ENCODE measurements at places on chromosomes 11 and 22. TPM values are rescaled to one million over a fixed set of nuclear protein-coding genes. Genes with fewer than 3 reads are reported as not detected.
A peak's percentile ranks its signal among the peaks of the same experiment; 100 is the strongest.

DNA sequence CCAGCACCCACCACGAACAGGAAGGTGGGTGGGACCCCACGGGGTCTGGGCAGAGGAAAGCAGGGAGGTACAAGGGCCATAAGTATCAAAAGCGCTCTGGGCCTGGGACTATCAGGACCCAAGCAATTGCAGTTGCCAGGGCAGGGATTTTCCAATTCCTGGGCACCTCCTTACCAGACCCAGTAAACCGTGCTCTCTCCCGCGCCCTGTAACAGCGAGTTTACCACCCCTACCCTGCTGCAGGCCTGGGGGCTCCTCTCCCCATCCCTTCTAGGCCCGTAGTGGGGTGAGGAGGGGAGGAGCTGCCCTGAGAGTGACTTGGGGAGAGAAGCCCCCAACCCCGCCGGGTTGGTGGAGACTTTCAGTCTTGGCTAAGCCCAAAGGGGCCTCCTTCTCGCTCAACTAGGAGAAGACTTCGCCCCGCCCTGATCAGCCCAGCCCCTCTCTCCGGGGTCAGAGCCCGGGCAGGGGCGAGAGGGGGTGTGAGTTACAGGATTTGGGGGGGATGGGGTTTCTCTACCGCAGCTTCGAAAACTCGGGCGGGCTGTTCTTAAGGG is 5.4 kb downstream of the PAX6 start:
- H3K27me3 ChIP-seq: peaks cover 83% of the 10 kb centered on the region
- no peak overlapping the region for H3K27ac ChIP-seq
- no peak overlapping the region for H3K4me3 ChIP-seq
- peaks cover 20% of the 10 kb centered on the region for H3K36me3 ChIP-seq
- H3K4me1 ChIP-seq: peaks cover 27% of the 10 kb centered on the region
- no peak for DNase-seq

GRCh38 chr11:64865286-64866172 is 12.9 kb downstream of the EHD1 start:
- peaks cover 92% of the 10 kb centered on the region for H3K4me1 ChIP-seq
- peak overlapping the region; percentile 98 for H3K27ac ChIP-seq
- DNase-seq: no peak
- H3K4me3 ChIP-seq: peak overlapping the region; percentile 68
- H3K27me3 ChIP-seq: no peaks in the 10 kb centered on the region
- peaks cover 58% of the 10 kb centered on the region for H3K36me3 ChIP-seq

- no peaks in the 10 kb centered on the region for H3K4me1 ChIP-seq
- H3K4me3 ChIP-seq: no peak overlapping the region
- DNase-seq: no peak
- H3K27me3 ChIP-seq: no peaks in the 10 kb centered on the region
- no peak overlapping the region for H3K27ac ChIP-seq
Measured at GRCh38 chr11:122430490-122430889, 225.0 kb upstream of the UBASH3B start.

DNA sequence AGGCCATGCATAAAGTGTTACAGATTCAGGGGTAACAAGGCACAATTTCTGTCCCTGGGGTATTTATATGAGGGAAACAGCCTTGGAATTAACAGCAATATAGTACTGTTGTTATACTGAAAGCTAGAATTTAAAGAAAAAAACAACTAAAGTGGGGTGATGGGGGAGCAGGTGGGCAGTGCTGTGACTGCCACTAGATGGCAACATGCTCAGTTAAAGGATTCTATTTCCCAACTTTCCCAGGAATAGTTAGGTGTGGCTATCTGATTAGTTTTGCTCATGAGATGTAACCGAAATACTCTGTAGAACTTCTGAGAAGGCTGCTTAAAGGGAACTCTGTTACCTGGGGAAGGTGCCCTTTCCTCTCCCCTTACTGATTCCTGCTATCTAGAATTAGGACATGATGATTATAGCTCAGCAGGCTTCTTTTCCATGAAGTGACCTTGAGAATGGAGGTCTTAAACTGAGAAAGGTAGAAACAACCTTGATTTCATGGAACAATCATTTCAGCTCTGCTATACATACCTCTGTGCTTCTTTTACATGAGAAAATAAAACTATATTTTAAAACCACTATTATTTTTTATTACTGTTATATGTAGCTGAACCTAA is 102.6 kb downstream of the RELT start:
- no peak overlapping the region for H3K27ac ChIP-seq
- no peak overlapping the region for H3K4me3 ChIP-seq
- DNase-seq: no peak

Gene NCAM1
- 0.78 TPM for total RNA-seq

DNA sequence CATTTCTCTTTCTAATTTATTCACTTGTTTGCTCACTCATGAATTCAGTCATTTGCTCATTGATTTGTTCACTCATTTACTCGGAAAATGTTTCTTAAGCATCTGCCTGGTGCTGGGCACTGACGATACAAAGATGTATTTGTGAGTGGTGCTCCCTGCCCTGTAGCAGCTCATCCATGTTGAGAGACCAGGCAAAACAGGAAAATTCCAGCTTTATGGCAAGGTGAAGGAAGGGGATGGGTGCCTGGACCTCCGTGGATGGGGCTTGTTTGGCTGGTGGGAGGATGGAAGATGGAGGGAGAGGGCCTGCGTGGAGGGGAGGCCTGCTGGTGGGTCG is 53.1 kb downstream of the TBC1D22A start:
- H3K36me3 ChIP-seq: peaks cover 40% of the 10 kb centered on the region
- peaks cover 16% of the 10 kb centered on the region for H3K4me1 ChIP-seq
- no peak overlapping the region for H3K4me3 ChIP-seq
- no peak overlapping the region for H3K27ac ChIP-seq
- DNase-seq: no peak
- H3K27me3 ChIP-seq: no peaks in the 10 kb centered on the region

DNA sequence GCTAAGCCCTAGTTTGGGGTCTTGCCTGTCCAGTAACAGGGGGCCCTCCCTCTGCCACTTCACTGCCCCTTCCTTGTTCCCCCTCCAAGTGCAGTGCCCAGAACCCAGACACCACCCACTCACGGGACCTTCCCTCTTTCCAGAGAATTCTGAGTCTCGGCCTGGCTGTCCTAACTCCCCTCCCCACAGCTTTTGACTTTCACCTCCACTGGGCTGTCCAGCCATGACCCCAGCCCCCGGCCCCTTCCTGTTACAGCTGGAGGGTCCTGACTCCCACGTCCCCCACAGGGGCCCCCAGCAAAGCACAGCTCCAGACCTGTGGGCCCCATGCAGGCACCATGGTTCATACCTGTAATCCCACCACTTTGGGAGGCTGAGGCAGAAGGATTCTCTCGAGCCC is 71.5 kb downstream of the BRD1 start:
- H3K27me3 ChIP-seq: peaks cover 5% of the 10 kb centered on the region
- DNase-seq: no peak
- H3K36me3 ChIP-seq: no peaks in the 10 kb centered on the region

DNA sequence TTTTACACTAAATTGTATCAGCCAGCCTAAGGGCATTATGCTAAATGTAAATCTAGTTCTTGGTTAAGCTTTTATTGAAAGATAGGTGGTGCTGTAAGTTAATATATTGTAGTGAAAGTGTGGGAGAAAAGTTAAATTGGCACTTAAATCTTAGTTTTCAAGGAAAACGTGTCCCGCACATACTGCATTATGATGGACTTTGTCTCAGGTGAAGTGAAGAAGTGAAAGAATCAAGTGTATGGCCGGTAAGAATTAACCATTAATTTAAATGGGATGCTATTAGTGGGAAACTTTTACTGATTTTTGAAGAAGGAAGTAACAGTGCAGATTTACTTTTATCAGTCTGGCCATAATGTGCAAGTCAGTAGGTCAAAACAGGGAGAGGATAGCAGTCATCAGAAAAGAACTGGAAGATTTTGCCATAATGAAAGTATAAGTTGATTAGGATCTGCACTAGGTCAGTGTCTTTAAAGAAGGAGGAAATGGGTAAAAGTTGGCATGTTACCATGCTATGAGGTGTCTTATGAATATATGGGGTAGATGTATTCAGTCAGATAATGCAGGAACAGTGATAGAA is 81.6 kb downstream of the PDHX start:
- H3K27ac ChIP-seq: peak overlapping the region; percentile 37
- DNase-seq: no peak
- no peaks in the 10 kb centered on the region for H3K27me3 ChIP-seq
- H3K36me3 ChIP-seq: peaks cover 2% of the 10 kb centered on the region
- H3K4me3 ChIP-seq: no peak overlapping the region

Gene CBLIF
- not detected for total RNA-seq

DNA sequence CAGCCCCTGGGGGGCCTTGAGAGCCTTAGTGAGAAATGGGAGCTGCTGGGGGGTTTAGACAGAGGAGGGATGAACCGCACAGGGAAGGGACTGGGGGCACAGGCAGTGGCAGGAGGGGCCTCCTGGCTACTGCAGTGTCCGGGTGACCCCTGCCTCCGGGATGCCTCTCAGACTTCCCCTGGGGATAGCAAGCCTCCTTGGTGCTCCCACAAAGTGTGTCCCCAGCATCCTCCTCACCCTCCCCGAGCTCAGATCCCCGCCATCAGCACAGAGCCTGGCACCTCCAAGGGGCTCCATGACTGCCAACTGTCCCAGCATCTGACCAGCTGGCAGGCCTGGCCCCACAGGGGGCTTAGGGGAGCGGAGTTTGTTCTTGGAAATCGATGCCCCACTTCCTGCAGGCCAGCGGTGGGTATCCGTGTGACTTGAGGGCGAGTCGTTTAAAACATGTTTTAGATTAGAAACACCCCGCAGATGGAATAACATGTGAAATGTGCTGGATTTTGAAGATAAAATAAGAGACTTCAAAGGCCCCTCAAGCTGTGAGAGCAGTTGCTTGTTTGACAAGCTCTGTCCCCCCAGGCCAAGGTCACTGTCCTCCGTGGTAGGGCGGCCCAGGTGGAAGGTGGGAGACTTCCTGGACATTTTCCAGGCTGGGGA is 13.5 kb upstream of the FLRT1 start:
- H3K36me3 ChIP-seq: no peaks in the 10 kb centered on the region
- DNase-seq: no peak
- no peaks in the 10 kb centered on the region for H3K4me1 ChIP-seq
- peaks cover 4% of the 10 kb centered on the region for H3K27me3 ChIP-seq

Gene MIOX
- total RNA-seq: 0.48 TPM

Gene GAL3ST3
- total RNA-seq: not detected

- H3K36me3 ChIP-seq: no peaks in the 10 kb centered on the region
- DNase-seq: no peak
- no peak overlapping the region for H3K27ac ChIP-seq
- H3K4me3 ChIP-seq: no peak overlapping the region
- H3K27me3 ChIP-seq: peaks cover 42% of the 10 kb centered on the region
Measured at GRCh38 chr22:38925571-38926041, 31.8 kb upstream of the APOBEC3A start.

DNA sequence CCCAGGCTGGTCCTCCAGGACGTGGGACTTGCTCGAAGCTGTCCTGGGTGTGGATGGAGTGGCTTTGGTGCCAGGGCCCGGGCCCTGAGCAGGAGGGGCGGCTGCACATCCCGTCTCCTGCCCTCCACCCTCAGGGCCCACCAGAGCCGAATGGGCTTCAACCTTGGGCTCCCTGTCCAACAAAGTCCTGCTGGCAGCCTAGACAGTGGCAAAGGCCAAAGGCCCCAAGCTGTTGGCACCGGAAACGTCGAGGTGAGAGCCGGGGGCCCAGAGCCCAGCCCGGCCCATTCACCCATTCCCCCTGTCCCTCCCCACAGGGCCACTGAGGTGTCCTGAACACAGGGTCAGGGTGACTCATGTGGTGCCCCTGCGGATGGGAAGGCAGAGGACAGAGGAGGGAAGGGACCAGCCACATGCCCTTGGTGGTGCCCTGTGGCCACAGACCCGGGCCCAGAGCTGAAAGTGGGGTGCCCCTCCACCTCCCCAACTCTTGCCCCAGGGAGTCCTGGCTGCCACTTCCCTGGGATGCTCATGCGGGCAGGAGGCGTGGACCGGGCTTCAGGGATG is 9.1 kb downstream of the TSPAN32 start:
- peaks cover 9% of the 10 kb centered on the region for H3K4me1 ChIP-seq
- DNase-seq: no peak
- no peaks in the 10 kb centered on the region for H3K36me3 ChIP-seq
- no peak overlapping the region for H3K27ac ChIP-seq

GRCh38 chr11:1293619-1294015 is 15.8 kb downstream of the TOLLIP start:
- DNase-seq: no peak
- no peak overlapping the region for H3K4me3 ChIP-seq
- no peaks in the 10 kb centered on the region for H3K27me3 ChIP-seq
- H3K4me1 ChIP-seq: no peaks in the 10 kb centered on the region
- peaks cover 16% of the 10 kb centered on the region for H3K36me3 ChIP-seq

- H3K4me1 ChIP-seq: no peaks in the 10 kb centered on the region
- peaks cover 14% of the 10 kb centered on the region for H3K27me3 ChIP-seq
- no peaks in the 10 kb centered on the region for H3K36me3 ChIP-seq
- H3K4me3 ChIP-seq: no peak overlapping the region
- DNase-seq: no peak
Measured at GRCh38 chr11:104583857-104584256, 314.4 kb downstream of the CASP12 start.

DNA sequence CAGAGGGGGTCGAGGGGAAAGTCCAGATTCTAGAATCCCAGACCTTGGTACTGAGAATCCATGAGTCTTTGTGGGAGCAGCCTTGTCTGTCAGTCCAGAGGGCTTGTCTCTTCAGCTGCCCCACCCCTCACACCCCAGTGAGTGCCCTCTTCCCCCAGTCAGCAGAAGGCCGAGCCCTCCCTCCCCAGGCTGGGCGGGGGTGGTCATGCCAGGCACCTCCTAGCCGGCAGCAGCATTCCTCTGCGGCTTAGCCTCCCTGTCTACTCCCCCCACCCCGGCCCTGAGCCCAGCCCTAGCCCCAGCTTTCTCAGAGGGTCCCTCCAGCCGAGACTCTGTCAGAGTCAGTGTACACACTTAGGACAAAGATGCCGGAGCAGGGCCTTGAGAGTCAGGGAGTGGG is 4.6 kb downstream of the SOX10 start:
- no peak overlapping the region for H3K4me3 ChIP-seq
- H3K36me3 ChIP-seq: no peaks in the 10 kb centered on the region
- no peak for DNase-seq
- no peak overlapping the region for H3K27ac ChIP-seq
- H3K27me3 ChIP-seq: no peaks in the 10 kb centered on the region

DNA sequence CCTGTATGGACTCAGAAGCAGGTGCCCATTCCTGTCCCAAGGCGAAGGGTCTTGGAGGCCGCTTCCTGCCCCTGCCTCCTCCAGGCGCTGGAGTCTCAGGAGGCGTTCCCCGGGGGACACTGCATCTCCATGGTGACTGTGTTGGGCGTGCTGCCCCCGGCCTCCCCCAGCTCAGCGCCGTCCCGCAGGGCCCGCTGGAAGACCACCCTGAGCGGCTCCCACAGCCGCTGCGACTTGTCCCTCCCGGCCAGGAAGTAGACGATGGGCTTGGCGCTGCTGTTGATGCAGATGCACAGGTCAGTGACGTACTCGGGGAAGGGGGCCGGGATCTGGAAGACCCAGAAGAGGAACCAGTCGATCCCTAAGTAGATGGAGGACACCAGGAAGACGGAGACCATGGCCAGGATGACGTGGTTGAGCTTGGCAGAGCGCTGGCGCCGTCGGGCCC is 7.8 kb downstream of the MRGPRF start:
- no peak overlapping the region for H3K4me3 ChIP-seq
- DNase-seq: no peak
- peaks cover 2% of the 10 kb centered on the region for H3K27me3 ChIP-seq
- H3K4me1 ChIP-seq: no peaks in the 10 kb centered on the region

- peaks cover 6% of the 10 kb centered on the region for H3K4me1 ChIP-seq
- H3K4me3 ChIP-seq: no peak overlapping the region
- no peak for DNase-seq
- no peaks in the 10 kb centered on the region for H3K27me3 ChIP-seq
- H3K36me3 ChIP-seq: peaks cover 21% of the 10 kb centered on the region
Measured at GRCh38 chr22:41575533-41575932, 14.1 kb downstream of the PMM1 start.

- H3K4me1 ChIP-seq: peaks cover 3% of the 10 kb centered on the region
- H3K27me3 ChIP-seq: peaks cover 23% of the 10 kb centered on the region
- no peak for DNase-seq
- H3K4me3 ChIP-seq: no peak overlapping the region
- H3K36me3 ChIP-seq: no peaks in the 10 kb centered on the region
Measured at GRCh38 chr11:44944181-44944852, 6.4 kb downstream of the TP53I11 start.
